LoVo (cell line): ENCODE measurements at places on chromosomes 13 and 19.

GRCh38 chr19:2326699-2327360 is 1.6 kb downstream of the LSM7 start:
- no peak for DNase-seq

DNA sequence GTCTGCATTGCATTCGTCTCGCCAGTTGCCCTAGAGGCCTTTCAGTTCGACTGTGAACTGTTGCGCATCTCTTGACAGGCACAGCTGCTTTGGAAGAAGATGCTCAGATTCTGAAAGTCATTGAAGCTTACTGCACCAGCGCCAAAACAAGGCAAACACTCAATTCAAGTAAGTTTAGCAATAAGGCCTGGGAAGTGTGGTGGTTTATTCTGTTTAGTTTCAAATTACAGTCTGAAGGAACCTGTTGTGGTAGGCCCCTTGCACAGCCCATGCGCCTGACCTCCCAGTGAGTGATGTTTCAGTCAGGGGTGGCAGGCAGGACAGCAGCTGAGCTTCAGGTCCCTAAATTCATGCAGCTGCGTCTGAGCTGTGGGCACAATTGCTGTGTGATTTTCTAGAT is 32.2 kb upstream of the TEX29 start:
- DNase-seq: no peak

DNA sequence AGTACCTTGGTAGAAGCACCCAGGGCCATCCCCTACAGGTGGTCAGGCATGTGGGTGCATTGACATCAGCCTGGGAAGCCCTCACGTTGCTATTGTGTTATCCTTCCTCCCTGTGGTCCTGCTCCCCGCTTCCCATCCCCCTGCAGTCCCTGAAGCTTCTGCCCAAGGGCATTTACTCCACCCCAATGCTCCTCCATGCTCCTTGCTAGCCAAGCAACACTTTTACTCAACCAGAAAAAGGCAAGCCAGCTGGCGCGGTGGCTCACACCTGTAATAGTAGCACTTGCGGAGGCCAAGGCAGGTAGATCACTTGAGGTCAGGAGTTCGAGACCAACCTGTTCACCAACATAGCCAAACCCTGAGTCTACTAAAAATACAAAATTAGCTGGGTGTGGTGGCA is 54.8 kb upstream of the LATS2 start:
- no peak for DNase-seq

- DNase-seq: no peak
Measured at GRCh38 chr13:98220271-98220791, 43.3 kb upstream of the RNF113B start.

DNA sequence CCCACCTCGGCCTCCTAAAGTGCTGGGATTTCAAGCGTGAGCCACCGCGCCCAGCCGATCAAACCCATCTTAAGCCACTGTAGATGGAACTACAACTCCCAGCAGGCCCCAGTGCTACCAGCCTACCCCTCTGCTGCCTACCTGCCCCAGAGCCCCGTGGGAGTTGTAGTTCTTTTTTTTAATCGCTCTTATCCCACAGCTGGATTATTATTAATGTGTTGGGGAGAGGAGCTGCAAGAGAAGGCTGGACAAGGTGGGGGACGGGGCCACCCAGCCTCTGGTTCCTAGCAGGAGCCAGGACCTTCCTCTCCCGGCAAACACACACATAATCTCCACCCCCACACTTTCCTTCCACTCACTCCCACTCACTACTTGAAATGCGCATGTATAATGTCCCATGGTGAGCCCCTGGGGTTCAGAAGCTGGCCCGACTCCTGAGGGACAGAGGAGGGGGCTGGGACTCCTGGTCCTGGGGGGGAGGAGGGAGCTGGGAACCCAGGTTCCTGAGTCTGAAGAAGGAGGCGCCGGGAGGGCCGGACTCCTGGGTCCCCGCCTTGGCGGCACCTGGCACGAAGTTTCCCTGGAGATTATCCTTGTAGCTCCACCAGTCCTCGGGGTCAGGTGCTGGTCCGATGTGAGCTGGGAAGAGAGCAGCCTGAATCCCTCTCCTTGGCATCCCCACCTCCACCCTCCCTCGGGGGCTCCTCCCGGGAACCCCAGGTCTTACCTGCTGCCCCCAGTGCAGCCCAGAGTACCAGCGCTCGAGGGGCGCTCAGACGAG is 958 bp downstream of the CA11 start:
- DNase-seq: peak; percentile 37

DNA sequence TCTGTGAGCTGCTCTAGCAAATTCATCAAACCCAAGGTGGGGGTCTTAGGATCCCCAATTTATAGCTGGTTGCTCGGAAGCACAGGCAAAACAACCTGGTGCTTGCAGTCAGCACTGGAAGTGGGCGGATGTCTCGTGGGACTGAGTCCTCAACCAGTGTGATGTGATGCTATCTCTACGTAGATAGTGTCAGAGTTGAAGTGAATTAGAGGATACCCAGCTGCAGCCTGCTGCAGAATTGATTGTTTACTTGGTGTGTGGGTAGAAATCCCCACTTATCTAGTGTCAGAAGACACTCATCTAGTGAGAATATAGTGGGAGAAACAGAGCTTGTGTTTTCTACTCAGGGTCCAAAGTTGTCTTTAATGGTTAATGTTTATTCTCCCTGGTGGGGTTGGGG is 63.3 kb downstream of the CBY2 start:
- no peak for DNase-seq

- DNase-seq: no peak
Measured at GRCh38 chr19:8333767-8334457, 9.2 kb downstream of the KANK3 start.

DNA sequence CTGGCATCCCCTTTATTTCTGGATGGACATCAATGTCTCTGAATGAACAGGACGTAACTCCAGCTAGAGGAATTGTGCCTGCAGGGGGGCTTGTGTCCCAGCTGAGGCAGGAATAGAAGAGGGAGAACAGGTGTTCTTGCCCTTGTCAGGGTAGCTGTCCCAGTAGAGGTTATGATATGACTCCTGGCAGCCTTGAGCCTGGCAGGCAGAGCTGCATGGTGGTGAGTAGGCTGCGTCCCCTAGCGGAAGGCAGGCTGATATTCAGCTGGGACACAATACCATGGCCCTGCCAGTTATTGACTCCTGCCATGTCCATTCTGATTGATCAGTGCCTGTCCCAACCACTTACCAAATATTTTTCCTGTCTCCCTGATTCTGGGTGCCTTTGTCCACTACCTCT is 197.2 kb downstream of the RAP2A start:
- no peak for DNase-seq

- DNase-seq: no peak
Measured at GRCh38 chr13:113080901-113081521, 24.6 kb upstream of the F7 start.

- DNase-seq: no peak
Measured at GRCh38 chr19:48510421-48511268, 990 bp downstream of the LMTK3 start.

- DNase-seq: no peak
Measured at GRCh38 chr13:30156270-30156669, 151.1 kb downstream of the KATNAL1 start.

DNA sequence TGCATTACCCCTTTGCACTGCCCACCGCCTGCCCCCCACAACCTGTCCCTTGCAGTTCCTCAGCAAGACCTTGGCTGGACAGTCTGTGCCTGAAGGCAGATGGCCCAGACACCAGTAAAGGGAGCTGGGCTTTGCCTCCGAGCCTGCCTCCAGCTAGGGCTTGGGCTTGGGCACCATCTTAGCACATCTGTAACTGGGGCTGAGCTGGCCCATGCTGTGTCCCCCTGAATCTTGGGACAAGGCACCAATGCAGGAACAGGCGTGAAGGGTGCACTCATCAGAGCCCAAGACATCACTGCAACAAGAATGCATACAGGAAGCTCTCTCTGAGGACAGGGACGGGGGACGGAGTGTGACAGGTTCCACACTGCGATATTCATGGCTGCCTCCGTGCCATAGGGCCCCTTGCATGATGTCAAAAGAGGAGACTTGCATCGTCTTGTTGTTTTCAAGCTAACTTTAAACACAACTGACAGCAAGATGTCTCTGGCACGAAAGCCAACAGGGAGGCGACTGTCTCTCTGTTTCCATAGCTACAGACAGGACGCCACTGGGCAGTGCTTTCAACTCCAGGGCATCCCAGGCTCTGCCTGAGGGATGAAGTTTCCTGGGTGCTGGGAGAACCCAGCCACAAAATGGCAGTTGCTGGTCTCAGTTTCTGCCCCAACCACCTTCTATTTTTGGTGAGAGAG is 8.7 kb upstream of the CHST8 start:
- DNase-seq: no peak

DNA sequence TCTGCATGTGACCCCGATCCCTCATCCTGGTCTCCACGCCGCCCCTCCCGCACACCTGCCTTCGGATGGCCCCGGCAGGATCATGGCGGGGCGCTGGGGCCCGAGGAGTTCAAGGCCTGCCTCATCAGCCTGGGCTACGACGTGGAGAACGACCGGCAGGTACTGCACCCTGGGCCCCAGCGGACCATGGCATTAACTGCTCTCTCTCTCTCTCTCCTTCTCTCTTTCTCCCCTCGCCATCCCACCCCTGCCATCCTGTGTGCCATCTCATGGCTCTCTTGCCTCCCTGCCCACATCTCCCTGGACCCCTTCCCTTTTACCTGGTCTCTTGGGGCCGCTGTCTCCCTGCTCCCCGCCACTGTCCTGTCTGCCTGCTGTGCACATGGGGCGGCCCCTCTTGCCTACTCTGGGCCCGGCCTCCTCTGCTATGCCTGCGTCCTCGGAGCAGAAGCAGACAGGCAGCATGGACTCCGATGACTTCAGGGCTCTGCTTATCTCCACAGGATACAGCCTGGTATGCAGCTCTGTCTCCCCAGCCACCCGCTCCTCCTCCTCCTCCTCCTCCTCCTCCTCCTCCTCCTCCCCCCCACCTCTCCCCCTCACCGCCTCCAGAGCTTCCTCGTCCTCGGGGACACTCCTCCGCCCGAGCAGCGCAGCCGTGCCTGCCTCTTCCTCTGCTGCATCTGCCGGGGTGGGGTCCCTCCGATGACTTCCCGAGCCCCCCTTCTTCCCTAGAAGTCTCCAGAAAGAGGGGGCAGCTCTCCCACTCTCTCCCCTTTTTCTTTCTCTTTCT is 16.2 kb downstream of the CAPN12 start:
- no peak for DNase-seq

- DNase-seq: no peak
Measured at GRCh38 chr19:1288226-1288612, 2.5 kb downstream of the EFNA2 start.

- DNase-seq: no peak
Measured at GRCh38 chr13:42832341-42833096, 51.1 kb downstream of the FAM216B start.

GRCh38 chr13:37716420-37717195 is 118.0 kb upstream of the POSTN start:
- no peak for DNase-seq

GRCh38 chr13:79936368-79937136 is 404.4 kb downstream of the SPRY2 start:
- peak; percentile 41 for DNase-seq

- no peak for DNase-seq
Measured at GRCh38 chr13:94063096-94063495, 416.4 kb downstream of the DCT start.

DNA sequence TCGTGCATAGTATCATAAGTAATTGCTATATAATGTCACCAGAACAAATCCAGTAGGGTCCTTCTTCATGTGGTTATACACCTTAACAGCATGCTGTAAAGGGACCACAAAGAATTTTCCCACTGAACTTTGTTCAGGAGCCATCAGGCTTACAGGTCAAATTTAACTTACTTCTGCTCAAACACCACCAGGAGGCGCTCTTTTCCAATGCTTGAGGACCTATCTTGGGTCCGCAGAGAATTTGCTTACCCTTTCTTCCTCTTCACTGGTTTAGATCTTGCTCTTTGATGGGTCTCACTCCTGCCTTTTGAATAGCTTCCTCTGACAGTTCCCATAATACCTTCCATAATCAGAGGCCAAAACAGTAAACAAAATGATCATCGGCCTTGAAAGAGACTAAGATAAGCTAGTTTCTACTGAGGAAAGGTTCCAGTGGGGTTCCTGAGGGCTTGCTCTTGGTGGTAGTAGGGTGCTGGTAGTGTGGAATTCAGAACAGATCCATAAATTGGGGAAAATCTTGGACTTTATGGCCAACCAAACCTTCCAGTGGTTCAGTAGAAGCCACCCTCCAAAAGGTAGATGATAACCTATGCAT is 37.4 kb downstream of the SCGB2B2 start:
- peak; percentile 77 for DNase-seq

DNA sequence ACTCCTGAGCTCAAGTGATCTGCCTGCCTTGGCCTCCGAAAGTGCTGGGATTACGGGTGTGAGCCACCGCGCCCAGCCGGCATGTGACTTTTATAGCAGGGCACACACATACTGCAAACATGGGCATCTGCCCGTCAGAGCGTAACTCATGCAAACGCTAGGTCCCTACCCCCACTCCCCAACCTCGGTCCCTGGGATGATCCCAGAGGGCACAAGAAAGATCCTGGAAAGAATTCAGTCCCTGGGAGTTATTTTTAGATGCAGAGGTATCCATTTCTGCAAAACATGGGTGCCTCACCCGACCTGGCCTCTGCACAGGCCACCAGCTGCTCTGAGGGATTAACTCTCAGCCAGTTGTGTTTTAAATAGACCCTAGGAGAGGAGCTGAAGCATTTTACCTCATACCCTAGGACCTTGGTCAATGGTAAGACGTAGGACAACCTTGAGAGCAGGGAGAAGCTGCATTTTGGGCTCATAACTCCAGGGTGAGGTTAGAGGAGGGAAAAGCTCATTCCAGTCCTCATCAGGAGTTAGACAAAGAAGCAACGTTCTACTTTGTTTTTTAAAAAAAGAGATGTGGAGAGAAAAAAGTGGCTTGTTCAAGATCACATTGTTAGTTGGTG is 10.8 kb downstream of the TMEM38A start:
- no peak for DNase-seq

GRCh38 chr19:48271531-48272151 is 1.8 kb downstream of the ZNF114 start:
- DNase-seq: no peak

GRCh38 chr19:41112728-41113290 is 1.4 kb upstream of the CYP2F1 start:
- DNase-seq: no peak

DNA sequence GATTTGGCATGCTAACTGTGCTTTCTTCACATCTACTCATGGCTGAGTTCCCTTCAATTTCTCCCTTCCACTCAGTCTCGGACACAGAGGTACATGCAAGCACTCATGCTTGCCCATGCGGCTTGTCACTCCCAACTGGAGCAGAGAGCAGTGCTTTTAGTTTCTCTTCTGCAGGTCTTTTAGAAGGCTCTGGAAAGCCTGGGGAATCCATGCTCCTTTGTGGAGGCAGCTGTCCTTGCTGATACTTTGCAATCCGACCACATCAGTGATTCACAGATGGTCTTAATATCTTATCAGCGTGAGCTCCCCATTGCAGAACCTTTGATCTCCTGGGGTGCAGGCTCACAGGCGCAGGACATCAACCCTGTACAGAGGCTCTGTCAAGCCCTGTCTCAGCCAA is 203.9 kb downstream of the COL4A1 start:
- no peak for DNase-seq

DNA sequence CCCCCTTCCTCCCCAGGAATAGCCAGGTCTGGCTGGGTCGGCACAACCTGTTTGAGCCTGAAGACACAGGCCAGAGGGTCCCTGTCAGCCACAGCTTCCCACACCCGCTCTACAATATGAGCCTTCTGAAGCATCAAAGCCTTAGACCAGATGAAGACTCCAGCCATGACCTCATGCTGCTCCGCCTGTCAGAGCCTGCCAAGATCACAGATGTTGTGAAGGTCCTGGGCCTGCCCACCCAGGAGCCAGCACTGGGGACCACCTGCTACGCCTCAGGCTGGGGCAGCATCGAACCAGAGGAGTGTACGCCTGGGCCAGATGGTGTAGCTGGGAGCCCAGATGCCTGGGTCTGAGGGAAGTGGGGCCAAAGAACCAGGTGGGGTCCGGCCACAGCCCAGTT is 3.2 kb downstream of the KLK2 start:
- DNase-seq: no peak
